ENCODE measurements at places on chromosomes 4 and X.

DNA sequence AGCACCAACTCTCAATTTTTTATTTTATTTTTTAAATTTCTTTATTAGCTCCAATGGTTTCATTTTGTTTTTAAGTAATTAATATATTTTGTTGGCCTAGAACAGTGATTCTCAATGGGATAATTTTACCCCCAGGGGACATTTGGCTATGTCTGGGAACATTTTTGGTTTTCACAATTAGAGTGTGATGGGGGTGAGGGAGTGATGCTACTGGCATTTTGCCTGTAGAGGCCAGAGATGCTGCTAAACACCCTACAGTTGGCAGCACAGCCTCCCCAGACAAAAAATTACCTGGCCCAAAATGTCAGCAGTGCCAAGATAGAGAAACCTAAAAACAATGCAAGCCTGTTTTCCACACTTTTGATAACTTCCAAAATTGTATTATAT lies 64.6 kb downstream of the HHIP start:
- no peak for DNase-seq

DNA sequence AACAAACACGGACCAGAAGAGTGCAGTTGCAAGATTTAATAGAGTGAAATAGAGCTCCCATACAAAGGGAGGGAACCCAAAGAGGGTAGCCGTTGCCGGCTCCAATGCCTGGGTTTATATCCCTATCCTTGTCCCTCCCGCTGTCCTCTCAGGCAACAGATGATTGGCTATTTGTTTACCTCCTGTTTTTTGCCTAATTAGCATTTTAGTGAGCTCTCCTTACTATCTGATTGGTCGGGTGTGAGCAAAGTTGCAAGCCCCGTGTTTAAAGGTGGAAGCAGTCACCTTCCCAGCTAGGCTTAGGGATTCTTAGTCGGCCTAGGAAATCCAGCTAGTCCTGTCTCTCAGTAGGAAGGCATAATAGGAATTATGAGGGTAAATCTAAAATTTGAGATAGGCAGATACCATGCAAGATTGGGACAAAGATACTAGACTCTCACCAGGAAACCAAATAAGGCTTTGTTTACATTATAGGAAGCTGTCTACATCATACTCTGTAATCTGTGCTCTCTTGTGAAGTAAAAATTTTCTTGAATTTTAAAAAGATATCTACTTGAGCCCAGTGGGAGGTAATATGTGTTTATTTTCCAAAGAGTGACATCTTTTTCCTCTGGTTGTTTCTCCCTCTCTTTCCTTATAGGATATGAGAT lies 65.9 kb downstream of the ATP10D start:
- no peak for DNase-seq

DNA sequence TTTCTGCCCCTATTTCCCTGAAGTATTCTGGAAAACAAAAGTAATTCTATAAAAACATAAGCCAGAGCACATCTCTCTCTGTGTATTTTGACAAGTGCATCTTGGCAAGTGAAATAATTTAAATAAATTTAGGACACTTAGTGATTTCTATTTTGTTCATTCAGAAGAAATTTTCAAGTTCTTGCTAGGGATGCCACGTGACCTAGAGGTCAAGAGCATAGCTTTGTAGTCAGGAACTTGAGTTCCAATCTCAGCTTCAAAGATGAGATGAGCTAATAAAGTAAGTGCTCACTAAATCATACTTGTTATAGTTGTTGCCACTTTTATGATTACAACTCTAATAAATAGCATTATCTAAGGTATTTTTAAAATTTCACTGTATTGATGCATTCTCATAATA lies 13.8 kb downstream of the KDR start:
- no peak for DNase-seq

DNA sequence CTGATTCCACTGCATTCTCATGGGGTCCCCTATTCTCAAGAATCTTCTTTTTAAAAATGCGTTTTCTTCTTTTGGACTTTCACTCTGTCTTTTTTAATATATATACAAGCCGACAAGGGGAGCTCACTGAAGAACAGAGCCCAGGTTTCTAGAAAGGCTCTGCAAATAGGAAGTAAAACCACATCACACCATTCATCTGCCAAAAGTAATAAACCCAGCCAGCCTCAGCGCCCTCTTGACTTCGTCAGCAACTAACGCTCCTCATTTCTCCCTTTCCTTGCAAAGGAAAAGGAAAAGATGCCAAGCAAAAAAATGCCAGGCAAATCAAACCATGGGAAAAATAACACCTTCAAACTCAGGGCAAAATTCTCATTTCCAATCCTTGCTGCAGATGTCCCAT lies 136.4 kb downstream of the HHIP start:
- DNase-seq: no peak

DNA sequence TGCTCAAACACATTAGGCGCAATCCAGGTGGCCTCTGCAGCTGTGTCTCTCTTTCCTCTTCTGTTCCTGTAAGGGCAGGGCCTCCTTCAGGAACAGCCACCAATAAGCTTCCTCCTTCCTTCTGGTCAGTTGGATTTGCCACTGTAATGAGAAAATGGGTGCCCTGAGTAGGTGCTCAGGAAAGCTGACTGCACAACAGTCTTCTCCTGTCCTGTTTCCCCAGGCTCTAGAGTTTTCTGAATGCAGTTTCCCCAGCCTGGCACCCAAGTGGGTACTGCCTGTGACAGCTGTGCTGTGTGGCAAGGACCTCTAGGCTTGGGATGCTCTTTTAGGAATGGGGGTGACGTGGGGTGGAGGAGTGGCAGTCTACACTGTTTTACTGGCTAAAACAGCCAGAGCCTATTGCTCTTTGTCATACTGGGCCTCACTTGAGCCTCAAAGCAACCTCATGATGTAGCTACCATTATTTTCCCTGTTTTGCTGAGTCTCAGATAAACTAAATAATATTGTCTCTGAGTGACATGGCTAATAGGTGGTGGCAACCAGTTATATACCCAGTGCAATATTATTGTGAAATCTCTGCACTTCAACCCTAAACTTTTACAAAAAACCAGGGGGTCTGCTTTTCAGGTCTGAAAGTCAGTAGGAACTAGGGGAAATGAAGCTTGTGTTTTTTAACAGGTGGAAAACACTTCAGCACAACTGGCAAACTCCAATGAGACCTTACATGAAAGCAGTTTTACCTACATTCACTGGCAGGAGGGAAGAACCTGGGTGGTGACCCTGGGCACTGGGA lies 1.2 kb downstream of the CXCL2 start:
- no peak for DNase-seq

DNA sequence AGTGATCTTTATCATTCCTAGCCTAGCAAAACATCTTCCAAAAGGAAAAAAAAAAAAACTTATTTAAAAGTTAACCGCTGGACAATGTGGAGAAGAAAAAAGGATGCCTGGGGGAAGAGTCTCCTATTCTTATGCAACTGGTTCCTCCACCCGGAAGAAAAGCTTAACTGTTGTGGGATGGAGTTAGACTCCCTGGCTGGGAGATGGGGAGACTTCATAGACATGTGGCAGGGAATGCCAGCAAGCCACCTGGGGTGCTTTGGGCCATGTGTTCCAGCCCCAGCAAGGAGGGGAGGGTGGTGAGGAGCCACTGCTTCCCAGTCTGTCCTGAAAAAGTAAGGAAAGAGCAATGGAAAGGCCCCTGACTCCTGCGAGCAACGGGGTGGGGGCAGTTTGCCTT lies 119.4 kb upstream of the SPIN4 start:
- DNase-seq: no peak

GRCh38 chrX:118631586-118631985 lies 95.8 kb upstream of the IL13RA1 start:
- DNase-seq: no peak

DNA sequence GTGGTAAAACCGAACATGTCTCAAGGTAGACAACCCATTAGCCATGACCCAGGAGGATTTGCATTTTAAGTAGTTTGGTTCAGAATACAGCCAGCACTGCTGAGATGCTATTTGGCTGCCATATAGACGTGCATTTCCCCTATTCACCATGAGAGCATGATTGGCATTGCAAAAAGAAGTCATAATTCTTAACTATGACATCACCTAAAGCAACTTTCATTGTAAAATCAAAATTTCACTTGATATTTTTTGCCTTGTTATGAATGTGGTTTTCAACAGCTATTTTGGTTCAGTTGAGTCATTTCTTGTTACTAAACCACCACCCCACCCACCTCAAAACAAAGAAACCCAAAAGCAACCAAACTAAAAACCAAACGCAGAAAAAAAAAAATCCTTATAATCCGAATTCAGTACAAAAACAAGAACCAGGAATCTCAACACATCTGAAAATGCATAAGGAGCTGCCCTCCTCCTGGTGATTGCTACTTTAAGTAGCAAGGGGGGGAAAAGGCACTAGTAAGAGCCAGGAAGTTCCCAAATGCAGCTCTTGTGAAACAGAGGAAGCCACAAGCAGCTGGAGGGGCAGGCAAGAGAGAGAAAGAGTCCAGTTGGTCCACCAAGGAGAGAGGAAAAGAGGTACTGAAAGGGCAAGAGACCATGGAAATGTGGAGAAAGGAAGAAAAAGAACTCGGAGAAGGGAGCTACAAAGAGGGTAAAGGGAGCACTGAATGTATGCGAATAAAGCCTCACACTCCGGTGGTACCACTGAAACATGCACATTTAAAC lies 3.1 kb downstream of the SLITRK4 start:
- no peak for DNase-seq

GRCh38 chr4:83657336-83657735 lies 121.4 kb downstream of the GPAT3 start:
- DNase-seq: no peak

DNA sequence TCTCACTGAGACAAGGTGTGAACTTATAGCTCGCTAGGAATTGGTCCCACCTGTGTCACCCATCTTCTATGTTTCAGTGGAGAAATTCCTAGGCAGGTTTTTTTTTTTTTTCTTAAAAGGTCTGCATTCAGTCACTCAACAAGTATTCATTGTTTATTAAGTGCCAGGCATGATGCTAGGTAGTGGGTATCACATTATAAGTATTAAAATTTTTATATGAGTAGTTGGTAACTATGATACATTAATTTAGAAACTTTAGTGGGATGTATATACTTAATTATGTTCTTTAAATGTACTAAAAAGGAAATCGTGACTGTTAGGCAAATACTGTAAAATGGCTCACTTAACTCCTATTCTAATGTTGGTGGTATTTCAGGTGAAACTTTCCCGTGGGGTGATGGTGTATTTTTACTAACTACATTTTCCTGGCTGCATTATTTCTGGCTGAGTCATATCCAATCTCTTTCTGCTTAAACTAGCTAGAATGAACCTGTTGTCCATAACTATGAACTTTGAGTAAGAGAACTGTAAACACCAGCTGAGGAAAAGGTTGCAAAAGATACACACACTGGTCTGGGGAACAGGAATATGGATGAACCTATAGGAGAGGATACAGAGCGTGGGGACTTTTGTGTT lies 49.3 kb upstream of the MED14 start:
- no peak for DNase-seq

DNA sequence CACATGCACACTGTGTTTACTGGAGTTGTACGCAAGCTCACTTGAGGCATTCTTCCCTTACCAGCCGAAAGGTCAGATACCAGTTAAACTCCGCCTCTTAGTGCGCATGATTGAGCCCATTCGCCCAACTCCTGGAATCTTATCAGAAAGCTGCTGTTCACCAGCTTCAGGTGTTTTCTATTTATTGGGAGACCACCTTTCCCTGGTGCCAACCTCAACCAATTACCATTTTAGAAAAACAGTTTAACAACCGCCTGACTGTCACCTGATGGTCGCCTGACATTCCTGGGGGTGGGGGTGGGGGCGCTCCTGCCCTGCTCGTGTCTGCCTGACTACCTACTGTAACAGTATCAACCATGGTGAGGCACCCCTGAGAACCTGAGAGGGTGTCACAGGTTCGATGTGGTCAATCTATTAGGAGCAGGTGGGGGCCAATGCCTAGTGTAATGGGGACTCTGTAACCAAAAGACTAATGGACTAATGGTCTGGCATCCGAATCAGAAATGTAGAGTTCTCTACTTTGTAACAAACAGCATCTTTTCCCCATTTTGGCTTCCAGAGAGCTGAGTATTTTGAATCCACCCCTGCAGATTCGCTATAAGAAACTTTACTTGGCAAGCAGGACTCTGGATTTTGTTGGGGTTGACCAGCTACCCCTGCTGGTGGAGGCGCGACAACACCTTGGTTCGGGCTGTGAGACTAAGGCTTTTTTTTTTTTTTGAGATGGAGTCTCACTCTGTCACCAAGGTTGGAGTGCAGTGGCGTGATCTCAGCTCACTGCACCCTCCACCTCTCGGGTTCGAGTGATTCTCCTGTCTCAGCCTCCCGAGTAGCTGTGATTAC lies 58.2 kb upstream of the ZNF157 start:
- DNase-seq: no peak

DNA sequence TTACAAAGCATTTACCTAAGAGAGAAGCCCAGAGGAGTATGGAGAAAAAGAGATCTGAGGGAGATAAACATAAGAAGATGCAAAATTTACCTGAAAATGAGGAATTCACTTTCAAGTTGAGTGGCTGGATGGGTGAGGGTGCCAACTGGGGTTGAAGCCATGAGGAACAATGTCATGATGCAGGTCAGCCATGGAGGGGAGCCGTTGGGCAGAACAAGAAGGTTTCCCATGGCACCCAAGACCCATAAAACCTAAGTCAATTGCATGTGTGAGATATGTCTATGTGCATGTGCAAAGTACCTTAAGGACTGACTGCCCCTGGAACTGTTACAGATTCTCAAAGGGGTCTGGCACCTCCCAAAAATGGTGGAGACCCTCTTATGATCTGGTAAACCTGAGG lies 46.6 kb upstream of the PRRG1 start:
- no peak for DNase-seq

GRCh38 chr4:152926959-152927358 lies 9.2 kb upstream of the FHDC1 start:
- no peak for DNase-seq

Data from stimulated activated CD8-positive, alpha-beta memory T cell treated with anti-CD3 and anti-CD28 coated beads, Interleukin-15, amount 100 ng/mL, for 1 hour (primary cell).